Stimulated activated CD4-positive, alpha-beta T cell treated with anti-CD3 and anti-CD28 coated beads, Interleukin-1b, Interleukin-23, amount 100 ng/mL, for 1 hour (primary cell): ENCODE measurements at places on chromosomes 11 and 22.

DNA sequence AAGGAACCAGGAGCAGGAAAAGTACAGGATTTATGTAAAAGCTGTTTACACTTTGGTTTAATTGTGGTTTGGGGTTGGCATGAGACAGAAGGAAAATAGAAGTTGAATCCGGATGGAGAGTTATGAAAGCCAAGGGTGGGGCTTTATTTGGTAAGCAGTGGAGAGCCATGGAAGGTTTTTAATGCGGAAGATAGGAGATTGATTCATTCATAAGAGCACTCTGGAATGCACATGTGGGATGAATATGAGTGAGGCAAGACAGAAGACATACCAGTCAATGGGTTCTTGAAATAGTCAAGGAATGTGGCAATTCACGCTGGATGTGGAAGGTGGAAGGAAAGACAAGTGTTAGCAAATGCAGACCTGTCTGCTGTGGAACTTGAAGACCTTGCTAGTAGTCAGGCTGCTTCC is 9.3 kb upstream of the GLB1L3 start:
- DNase-seq: no peak

DNA sequence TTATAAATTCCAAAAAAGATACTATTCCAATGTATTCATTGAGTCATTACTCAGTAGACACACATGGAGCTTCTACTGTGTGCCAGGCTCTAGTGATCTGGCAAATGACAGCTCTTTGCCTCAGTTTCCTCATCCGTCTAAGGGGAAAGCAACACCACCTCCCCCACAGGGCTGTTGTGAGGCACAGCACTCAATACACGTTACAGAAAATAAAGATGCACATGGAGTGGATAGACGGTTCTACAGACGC is 6.5 kb upstream of the MALAT1 start:
- DNase-seq: no peak

DNA sequence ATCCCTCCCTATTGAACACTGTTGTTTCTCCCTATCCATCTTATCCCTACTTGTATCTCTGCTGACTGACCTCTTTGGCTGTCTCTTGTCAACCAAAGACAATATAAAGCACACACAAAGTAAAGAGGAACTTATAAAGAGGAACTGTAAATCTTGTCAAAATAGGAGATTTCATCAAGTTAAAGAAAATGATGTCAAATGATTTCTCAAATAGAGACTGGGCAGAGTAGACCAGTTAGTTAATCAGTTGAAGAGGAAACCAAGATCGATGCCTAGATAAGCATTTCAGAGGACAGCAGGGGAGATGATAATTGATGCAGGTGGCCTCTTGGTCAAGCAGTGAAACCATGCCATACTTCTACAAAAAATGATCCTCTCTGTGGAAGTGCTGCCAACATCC is 22.7 kb downstream of the KCNQ1OT1 start:
- DNase-seq: no peak

GRCh38 chr22:50114221-50115021 is 24.6 kb downstream of the MOV10L1 start:
- DNase-seq: no peak

- no peak for DNase-seq
Observed at GRCh38 chr11:117186431-117186761, 7.9 kb downstream of the SIDT2 start.

DNA sequence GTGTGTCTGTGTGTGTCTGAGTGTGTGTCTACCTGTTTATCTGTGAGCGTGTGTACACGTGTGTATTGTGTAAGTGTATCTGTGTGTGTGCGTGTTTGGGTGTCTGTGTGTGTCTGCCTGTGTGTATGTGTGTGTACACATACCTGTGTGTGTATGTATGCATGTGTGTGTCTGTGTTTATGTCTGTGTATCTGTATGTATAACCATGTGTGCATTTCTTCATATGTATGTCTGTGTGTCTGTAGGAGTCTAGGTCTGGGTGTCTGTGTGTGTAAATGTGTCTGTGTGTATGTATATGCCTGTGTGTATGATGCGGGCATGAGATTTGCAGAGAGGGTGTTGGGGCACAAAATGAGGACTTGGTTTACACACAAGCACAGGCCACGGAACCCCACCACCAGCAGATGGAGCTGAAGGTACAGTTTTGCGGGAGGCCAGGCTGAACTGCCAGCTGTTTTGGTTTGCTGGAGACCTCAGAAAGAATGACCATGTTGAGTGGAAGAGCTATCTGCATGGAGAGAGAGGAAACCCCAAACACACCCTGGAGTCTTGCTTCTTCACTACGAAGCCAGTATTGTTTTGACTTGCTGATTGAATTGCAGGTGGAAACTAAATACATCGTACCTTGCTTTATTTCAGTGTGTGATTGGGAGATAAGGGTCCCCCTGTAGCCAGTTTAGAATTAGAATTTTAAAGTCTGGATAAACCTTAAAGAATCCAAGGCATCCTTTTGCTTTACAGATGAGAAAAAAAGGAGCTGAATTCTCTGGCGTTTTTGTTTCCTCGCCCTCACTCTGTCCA is 497.2 kb downstream of the NTM start:
- no peak for DNase-seq

GRCh38 chr11:122776546-122776945 is 61.8 kb upstream of the CRTAM start:
- no peak for DNase-seq
